ENCODE measurements at places on chromosomes 5 and 9.

- peak; percentile 4 for DNase-seq
These were observed 806.9 kb upstream of the CDH9 start for GRCh38 chr5:27845248-27845647.

DNA sequence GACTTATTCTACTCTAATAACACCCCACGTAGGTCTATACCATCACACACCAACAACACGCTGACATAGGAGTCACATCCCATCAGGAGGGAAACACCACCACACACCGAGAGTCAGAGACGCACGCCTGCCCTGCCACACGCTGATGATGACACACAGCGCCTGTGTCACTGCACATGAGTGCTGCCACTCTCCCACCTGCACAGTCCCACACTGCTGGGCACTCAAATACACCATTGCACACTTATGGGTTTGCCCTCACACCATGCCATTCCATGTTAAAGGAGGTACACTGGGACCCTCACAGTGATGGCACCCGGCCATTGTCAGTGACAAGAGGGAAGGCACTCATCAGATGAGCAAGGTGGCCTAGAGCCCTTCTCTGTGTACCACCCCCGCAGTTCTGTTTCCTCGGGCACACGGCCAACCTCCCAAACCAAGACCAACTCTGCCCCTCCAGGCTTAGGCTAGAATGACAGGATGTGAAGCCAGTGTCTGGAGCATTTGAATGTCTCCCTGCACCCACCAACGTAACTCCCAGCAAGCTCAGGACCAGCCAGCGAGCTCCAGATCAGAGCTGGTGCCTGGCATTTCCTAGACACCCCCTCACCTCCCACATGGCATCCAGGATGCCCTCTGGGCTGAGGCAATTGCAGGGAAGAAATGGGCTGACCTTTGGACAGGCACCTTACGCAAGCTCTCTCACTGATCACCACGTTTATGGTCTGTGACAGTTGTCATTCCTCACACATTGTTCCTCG lies 3.6 kb upstream of the CPLX2 start:
- peak; percentile 60 for DNase-seq

DNA sequence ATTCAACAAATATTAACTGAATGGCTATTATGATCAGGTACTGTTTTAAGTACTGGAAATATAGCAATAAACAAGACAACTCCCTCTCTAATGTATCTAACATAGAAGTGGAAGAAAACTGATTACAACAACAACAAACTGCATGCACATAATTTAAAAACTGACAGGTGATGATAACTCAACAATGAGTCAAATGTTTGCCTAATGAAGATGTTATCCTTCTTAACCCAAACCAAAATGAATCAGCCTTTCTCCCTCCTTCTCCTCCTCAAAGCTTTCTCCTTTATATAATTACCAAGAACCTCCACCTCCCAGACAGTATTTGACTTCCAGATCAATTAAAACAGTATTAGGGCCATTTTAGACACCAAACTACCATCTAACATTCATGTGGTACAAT lies 49.3 kb downstream of the RICTOR start:
- DNase-seq = peak; percentile 2

DNA sequence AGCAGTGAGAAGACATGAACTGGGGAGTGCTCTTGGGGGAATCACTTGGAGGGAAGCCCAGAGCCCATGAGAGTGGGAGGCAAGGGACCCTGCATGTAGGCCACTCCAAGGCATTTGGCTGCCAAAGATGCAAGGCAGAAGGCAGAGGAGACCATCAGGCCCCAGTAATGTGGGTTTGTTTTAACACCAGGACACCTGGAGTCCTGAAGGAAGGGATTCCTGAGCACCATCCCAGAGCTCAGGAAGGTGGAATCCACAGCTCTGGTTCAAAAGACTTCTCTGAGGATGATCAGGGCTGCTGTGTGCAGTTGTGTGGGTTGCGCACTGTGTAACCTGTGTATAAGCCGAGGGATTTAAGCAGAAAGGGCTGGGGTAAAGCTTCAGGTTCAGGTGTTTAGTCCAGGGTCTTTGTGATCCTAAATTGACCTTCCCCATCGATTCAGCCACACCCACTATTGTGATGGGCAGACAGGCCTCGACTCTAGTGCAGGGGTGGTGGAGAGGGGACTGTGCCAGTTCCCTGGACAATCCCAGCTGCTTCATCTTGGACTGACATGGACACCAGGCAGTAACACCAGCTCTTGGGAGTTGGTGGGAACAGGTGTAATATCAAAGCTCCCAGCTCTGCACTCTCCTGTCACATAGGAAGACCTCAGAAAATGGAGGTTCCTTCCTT lies 11.0 kb downstream of the B4GALT7 start:
- no peak for DNase-seq

- no peak for DNase-seq
These were observed 24.4 kb upstream of the SMIM15 start for GRCh38 chr5:61186634-61187033.

GRCh38 chr5:88885002-88885401 lies 2.0 kb upstream of the MEF2C start:
- DNase-seq = no peak

DNA sequence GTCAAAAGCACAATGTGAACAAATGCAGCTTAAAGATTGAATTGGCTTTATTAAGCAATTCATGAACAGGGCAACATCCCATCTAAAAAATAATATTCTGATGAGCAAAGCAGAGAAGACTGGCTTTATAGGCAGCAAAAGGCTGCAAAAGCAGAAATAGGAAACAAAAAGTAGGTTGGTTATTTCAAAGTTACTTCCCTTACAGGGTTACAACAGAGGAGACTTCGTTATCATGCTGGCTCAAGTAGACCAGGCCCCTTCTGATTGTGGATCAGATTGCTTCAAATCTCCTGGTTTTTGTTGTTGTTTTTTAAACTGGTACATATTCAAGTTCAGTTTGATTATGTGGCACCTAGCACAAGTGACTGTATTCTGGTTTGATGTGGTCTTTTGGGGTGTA lies 73.1 kb downstream of the MAN2A1 start:
- no peak for DNase-seq

DNA sequence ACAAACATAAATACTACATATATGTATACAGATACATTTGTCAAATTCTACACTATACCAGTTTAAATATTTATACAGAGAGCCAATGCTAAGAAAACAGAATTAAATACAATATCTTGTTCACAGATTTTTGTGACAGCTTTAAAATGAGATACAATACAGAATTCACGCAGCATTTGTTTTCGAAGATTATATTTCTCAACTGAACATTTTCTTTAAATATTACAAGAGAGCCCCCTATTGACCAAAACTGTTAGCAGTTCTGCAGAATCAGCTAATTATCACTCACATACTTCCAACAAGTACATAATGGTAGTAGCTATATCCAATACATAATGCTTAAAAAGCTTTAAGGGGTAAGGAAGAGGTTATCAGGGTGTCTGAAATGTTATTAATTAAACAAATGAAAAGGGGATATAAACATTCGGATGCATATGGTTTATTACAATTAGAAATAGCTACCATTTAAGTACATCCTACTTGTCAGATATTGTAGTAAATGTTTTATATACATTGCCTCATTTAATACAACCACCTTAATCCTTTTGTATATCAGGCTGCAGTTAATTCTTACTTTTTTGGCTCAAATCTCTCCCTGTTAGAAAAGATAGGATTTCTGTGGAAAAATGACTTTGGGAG lies 31.7 kb downstream of the ZDHHC21 start:
- DNase-seq = peak; percentile 34

DNA sequence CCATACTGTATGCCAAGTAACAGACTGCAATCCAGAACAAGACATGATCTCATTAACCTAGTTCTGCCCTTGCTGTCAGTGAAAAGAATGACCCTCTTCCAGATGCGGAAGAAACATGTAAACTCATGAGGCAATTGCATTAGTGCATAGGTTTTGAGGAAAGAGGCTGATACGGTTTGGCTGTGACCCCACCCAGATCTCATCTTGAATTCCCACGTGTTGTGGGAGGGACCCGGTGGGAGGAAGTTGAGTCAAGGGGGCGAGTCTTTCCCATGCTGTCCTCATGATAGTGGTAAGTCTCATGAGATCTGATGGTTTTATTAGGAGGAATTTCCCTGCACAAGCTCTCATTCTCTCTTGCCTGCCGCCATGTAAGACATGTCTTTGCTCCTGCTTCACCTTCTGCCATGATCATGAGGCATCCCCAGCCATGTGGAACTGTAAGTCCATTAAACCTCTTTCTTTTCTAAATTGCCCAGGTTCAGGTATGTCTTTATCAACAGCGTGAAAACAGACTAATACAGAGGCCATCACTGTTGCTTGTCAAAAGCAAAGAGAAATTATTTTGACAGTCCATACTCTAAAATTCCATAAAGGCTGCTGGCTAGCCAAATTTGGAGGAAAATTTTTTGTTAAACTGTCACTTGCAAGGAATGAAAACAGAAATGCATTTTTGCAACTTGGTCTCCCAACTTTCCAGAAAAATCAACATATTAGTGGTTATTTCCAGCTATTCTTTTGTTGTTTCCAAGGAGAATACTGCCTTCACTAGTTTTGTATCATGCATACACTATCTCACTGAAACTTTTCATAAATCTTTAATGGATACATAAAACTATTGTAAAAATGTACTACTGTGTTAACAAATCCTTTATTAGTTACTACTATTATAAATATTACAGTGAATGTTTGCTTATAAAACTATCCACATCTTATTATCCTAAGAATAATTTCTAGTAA lies 3.2 kb upstream of the ARL15 start:
- no peak for DNase-seq

GRCh38 chr5:40240111-40240510 lies 439.6 kb upstream of the PTGER4 start:
- DNase-seq = peak; percentile 70

GRCh38 chr9:126893079-126893478 lies 21.5 kb upstream of the RALGPS1 start:
- DNase-seq = no peak

DNA sequence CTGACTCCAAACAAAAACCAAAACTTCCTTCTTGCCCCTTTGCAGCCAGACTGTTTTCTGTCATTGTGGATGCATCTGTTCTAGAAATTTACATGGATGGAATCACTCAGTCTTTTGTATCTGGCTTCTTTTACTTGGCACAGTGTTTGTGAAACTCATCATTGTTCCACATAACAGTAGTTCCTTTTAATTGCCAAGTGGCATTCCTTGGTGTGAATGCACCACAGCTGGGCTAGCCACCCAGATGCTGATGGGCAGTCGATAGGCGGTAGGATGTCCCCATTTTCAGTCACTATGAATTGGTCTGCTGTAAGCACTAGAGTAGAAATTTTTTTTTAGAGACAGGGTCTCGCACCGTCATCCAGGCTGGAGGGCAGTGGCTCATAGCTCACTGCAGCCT lies 6.3 kb upstream of the CLPTM1L start:
- DNase-seq = no peak

DNA sequence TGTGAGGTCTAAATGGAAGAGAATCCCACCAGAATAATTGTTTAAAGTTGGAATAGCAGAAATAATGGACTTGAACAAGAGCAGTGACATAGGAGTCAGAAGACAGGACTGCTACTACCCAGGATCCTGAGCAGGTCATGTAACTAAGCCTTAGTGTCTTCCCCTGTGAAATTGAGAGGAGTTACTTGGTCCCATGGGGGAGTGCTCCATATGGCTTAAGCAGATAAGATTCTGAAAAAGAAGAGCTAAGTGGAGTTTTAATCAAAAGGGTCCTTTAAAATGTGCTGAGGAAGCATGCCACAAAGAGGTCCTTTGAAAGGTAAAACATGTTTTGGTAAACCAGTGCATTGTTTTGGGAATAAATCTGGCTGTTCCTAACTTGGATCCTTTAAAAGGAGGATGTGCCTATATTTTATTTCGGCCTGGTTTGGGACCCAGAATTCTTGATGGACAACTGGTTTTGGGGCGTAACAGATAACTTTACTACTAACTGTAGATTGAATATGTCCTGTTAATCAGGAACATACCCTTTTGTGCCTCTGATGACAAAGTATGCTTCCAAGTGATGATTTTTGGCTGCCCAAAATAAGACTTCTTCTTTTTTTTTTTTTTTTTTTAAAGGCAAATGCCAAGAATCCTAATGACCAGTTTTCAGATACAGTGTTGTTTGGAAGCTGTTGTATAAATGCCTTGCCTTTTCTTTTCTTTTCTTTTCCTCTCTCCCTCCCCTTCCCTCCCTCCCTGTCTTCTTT lies 5.7 kb downstream of the RCL1 start:
- no peak for DNase-seq

GRCh38 chr5:127839072-127839471 lies 135.9 kb downstream of the CCDC192 start:
- no peak for DNase-seq

- DNase-seq = no peak
These were observed 56.2 kb downstream of the CNTLN start for GRCh38 chr9:17191082-17191481.

DNA sequence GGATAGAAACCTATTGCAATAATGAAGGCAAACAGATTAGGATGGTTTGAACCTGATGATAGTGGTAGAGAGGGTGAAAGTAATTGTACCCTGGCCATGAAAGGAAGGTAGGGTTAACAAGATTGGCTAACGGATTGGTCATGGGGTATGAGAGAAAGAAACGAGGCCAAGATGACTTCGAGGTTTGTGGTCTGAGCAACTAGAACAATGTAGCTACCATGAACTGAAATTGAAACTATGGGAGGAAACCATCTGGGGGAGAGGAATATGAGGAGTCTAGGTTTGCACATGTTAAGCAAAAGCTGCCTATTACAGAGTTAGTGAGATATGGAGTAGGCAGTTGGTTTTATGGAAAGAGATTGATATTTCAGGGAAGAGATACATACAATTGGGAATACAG lies 406.0 kb downstream of the PRELID2 start:
- DNase-seq = no peak

- no peak for DNase-seq
These were observed 17.9 kb downstream of the TPPP start for GRCh38 chr5:675111-675870.

- no peak for DNase-seq
These were observed 505 bp upstream of the ACER2 start for GRCh38 chr9:19408316-19408692.

GRCh38 chr5:3317051-3317795 lies 278.4 kb upstream of the IRX1 start:
- DNase-seq = no peak

DNA sequence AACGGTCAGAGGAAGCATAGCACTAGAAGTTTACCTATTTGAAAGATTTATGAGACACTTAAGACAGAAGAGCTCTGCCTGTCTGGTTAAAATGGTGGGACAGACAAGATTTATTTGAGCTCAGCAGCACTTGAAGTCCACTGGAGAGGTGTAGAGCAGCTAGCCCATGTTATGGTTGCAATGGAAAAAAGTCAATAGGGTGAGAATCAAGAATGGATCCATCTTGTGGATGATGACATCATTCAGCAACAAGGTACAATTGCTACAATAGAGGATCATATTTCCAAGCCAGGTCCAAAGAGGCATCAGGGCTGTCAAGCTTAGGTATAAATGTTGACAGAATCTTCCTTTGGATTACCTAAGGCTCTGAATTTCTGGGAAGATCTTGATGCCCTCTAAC lies 21.1 kb upstream of the ZNF131 start:
- DNase-seq = no peak

- DNase-seq = peak; percentile 24
These were observed 67.5 kb upstream of the MAMDC2 start for GRCh38 chr9:69976152-69976551.

GRCh38 chr5:60765019-60765709 lies 65.2 kb upstream of the DEPDC1B start:
- DNase-seq = no peak

- DNase-seq = no peak
These were observed 243.9 kb upstream of the KLF4 start for GRCh38 chr9:107733523-107733894.

GRCh38 chr5:94057217-94057616 lies 315.8 kb upstream of the POU5F2 start:
- no peak for DNase-seq

- no peak for DNase-seq
These were observed 186.3 kb downstream of the ZNF462 start for GRCh38 chr9:107049046-107049802.

GRCh38 chr9:115292584-115293279 lies 174.8 kb upstream of the TNC start:
- DNase-seq = no peak

Data from RKO (cell line).